Activated CD8-positive, alpha-beta memory T cell treated with anti-CD3 and anti-CD28 coated beads for 24 hours (primary cell): ENCODE measurements at places on chromosomes 4 and X.

DNA sequence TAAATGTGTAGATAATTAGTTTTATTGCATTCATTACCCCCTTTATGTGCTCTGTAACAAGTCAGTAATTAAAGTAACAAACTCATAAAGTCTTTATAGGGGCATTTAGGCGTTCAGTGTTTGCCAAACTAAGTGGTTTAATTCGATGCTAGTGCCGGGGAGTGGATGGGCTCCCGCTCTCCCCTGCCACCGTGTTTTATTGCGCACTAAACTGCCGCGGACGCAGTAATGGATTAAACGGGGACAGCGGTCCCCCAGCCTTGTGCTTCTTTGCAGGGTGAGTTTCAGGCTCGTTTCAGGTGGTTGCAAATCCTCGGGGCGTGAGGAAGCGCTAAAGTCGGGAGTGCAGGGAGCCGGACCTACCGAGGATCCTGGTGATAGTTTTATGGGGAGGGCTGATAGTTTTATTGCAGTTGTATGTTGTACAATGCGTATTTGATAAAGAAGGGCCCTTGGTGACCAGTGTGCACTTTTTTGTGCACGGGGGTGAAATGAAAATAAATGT is 1.6 kb upstream of the PHOX2B start:
- DNase-seq, result no peak

- DNase-seq, result peak; percentile 82
These were observed 450 bp downstream of the ACSL1 start for GRCh38 chr4:184825141-184825895.

DNA sequence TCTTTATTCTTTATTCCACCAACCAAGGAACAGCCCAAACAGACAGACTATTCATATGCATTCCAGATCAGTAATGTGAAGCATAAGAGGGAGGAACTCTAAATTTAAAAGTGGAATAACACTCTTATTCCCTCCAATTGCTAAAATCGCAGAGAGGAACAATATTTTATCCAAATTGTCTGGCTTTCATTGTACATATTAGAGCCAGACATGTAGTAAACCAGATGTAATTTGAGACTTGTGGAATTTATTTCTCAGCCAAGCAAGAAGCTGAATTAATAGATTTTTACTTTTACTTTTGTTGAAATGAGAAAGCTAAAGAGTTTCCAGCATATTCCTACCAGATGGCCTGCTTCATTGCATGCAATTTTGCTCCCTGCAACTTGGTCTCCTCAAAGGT is 674.6 kb upstream of the SLIT2 start:
- DNase-seq, result no peak

- no peak for DNase-seq
These were observed 673.6 kb upstream of the TENM3 start for GRCh38 chr4:181569553-181569952.

DNA sequence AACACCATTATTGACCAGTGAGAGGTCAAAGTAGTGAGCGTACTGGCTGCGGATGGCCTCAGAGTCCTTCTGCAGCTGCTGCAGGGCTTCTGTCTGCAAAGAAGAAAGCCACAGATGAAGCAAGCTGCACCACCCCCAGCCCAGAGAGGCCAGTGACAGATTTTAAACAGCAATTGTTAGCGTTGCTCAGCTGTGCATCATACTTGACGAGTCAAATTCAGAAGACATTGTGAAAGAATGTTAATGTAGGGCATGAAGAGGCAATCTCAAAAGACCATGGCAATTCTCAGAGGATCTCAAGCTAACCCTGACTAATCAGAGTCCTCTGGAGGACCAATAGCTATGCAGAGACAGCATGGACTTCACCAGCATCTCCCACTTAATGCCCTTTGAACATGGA is 16.6 kb downstream of the DKC1 start:
- no peak for DNase-seq

- no peak for DNase-seq
These were observed 612 bp downstream of the MAGED2 start for GRCh38 chrX:54808109-54808604.
